NCI-H187 (cell line): ENCODE measurements at places on chromosomes 12 and 14.

- no peak for DNase-seq
These were observed 220.4 kb upstream of the NUDT4 start for GRCh38 chr12:93157279-93157678.

GRCh38 chr14:102096569-102097188 lies 9.8 kb upstream of the HSP90AA1 start:
- DNase-seq: peak; percentile 61

GRCh38 chr12:87812030-87812429 lies 217.2 kb downstream of the C12orf50 start:
- no peak for DNase-seq

DNA sequence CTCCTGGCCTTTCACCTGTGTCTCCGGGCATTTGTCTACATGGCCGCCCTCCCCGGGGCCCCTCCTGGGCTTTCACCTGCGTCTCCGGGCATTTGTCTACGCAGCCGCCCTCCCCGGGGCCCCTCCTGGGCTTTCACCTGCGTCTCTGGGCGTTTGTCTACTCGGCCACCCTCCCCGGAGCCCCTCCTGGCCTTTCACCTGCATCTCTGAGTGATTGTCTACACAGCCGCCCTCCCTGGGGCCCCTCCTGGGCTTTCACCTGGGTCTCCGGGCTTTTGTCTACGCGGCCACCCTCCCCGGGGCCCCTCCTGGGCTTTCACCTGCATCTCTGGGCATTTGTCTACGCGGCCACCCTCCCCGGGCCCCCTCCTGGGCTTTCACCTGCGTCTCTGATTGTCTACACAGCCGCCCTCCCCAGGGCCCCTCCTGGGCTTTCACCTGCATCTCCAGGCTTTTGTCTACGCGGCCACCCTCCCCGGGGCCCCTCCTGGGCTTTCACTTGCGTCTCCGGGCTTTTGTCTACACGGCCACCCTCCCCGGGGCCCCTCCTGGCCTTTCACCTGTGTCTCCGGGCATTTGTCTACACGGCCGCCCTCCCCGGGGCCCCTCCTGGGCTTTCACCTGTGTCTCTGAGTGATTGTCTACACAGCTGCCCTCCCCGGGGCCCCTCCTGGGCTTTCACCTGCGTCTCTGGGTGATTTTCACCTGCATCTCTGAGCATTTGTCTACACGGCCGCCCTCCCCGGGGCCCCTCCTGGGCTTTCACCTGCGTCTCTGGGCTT lies 68.0 kb upstream of the GALNT9 start:
- peak; percentile 48 for DNase-seq

- DNase-seq: no peak
These were observed 97.4 kb upstream of the PPP4R3A start for GRCh38 chr14:91607322-91608047.

DNA sequence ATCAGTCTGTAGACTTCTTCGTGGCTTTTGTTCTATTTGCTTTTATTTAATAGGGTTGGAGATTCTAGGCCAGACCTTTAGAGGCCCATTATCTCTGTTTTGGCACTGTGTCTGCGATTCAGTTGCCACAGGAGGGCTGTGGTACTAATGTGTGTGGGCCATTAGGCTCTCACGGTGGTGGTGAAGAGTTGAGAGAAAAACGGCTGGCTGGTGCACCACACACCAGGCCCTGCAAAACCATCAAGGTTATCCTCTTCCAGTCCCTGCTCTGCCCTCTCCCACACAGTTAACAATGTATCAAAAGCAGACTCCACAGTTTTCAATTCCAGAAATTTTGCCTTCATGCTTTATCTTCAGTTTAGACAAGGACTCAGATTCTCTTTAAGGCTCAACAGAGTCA lies 97.7 kb downstream of the MYF5 start:
- DNase-seq: no peak

GRCh38 chr14:101182476-101182875 lies 279.0 kb upstream of the RTL1 start:
- no peak for DNase-seq

GRCh38 chr14:99425272-99425681 lies 55.4 kb downstream of the SETD3 start:
- no peak for DNase-seq

- DNase-seq: peak; percentile 61
These were observed 24.3 kb downstream of the SYNDIG1L start for GRCh38 chr14:74401504-74402241.

- DNase-seq: no peak
These were observed 149.8 kb downstream of the TGFB3 start for GRCh38 chr14:75831952-75832351.

DNA sequence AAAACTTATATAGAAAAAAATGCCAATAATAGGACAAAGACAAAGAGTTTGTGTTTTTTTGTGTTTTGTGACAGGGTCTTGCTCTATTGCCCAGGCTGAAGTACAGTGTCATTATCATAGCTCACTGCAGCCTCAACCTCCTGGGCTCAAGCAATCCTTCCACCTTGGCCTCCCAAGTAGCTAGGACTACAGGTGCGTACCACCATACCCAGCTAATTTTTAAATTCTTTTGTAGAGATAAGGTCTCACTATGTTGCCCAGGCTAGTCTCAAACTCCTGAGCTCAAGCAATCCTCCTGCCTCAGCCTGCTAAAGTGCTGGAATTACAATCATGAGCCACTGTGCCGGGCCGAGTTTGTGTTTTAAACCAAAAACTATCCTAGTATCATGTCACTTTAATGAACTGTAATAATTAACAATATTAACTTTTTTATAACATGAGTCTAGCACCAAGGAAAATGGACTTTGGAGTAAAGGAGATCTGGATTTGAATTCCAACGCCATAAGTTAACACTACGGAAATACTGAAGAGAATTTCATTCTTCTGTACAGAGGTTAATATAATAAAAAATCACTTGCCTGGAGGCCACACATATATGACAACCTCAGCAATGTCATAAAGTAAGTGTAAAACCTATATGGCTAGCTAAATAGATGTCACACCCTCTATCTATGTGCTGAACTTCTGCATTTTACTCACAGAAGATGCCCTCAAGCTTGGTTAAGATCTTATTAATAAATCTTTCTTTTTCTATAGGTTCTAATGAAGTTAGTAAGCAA lies 53.2 kb downstream of the EPS8 start:
- DNase-seq: no peak

GRCh38 chr14:59317346-59317745 lies 128.9 kb downstream of the DAAM1 start:
- no peak for DNase-seq

GRCh38 chr14:72291908-72292688 lies 359.9 kb downstream of the RGS6 start:
- peak; percentile 27 for DNase-seq

- peak; percentile 49 for DNase-seq
These were observed 7.2 kb downstream of the NAB2 start for GRCh38 chr12:57096099-57096572.

- peak; percentile 68 for DNase-seq
These were observed 53.4 kb downstream of the SPTB start for GRCh38 chr14:64826333-64826732.

- no peak for DNase-seq
These were observed 21.9 kb downstream of the PTPRB start for GRCh38 chr12:70615174-70615866.

- no peak for DNase-seq
These were observed 6.3 kb upstream of the FBRSL1 start for GRCh38 chr12:132483612-132484011.

- DNase-seq: no peak
These were observed 20.0 kb upstream of the TCP11L2 start for GRCh38 chr12:106282457-106283097.

DNA sequence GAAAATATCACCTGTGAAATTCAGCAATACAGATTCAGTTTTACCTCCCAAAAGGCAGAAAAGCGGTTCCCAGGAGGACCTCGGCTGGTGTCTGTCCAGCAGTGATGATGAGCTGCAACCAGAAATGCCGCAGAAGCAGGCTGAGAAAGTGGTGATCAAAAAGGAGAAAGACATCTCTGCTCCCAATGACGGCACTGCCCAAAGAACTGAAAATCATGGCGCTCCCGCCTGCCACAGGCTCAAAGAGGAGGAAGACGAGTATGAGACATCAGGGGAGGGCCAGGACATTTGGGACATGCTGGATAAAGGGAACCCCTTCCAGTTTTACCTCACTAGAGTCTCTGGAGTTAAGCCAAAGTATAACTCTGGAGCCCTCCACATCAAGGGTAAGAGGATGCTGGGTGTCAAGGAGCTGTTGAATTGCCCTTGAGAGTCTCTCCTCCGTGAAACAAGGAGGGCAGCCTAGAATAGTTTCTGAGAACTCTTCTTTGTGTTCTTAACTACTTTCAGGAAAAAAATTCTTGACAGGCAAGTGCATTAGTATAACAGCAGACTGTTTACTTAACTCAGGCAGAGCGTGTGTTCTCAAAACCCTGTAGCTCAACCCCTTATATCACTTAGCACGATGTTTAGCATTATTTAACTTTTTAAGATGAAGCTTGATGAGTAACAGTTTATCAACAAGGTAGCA lies 7.7 kb downstream of the TDP1 start:
- DNase-seq: no peak

DNA sequence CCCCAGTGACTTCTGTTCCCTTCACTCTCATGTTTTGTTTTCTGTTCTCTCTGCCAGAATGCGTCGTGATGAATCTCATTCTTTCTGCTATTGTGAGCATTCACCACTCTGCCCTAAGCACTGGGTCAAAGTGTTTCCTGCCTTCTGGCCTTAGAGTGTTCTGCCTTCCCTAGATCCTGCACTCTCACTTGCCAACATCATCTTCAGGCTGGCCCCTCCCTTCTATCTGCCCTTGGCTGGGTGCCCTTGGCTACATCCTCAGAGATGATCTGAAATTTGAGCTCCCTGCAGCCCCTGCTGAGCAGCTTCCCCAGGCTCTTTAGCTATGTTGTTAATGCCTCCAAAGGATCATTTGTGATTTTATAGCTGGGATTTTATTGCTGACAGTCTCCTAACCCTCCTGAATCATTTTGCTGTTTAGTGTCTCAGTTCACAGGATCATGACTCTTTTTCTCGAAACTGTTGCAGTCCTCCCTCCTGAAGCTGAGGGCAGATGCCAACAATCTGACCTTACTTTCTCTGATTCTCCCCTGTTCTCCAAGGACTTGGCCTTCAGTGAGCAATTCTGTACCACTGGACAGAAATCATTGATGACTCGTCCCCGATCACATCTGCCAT lies 4.5 kb downstream of the DHRS2 start:
- peak; percentile 12 for DNase-seq

GRCh38 chr14:89226801-89227495 lies 190.1 kb downstream of the FOXN3 start:
- no peak for DNase-seq

DNA sequence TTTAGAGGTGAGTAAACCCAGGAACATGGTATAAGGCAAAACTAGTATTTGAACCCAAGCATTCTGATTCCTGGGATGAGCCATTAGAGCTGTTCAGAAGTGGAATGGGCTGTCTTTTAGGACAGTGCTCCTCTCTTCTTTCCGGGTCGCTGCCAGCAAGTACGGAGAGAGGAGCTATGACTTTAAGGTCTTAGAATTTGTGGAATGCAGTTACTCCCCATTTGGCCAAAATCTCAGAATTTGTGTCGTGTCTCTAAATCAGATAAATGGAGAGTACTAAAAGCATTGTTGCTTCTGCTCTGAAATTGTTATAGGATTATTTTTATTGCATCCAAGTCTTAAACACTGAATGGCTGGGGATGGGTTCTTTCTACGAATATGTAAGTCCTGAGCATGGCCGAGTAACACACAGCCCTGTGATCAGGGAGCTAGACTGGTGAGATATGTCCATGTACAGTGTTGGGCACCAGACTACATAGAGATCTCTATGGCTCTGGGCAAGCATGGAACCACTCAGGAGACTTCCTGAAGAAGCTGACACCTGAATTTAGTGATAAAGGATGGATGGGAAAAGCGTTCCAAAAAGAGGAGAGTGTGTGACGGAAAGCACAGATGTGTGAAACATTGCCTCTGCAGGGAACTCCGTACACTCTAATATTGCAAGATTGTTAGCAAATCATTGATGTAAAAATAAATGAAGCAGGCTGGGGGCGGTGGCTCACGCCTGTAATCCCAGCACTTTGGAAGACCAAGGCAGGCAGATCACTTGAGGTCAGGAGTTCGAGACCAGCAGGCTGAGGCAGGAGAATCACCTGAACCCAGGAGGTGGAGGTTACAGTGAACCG lies 184.7 kb downstream of the SRGAP1 start:
- no peak for DNase-seq

GRCh38 chr12:38142974-38143373 lies 173.6 kb upstream of the ALG10B start:
- no peak for DNase-seq

GRCh38 chr12:101667591-101667990 lies 29.8 kb upstream of the CHPT1 start:
- no peak for DNase-seq

GRCh38 chr14:24991821-24992220 lies 58.1 kb downstream of the STXBP6 start:
- no peak for DNase-seq

DNA sequence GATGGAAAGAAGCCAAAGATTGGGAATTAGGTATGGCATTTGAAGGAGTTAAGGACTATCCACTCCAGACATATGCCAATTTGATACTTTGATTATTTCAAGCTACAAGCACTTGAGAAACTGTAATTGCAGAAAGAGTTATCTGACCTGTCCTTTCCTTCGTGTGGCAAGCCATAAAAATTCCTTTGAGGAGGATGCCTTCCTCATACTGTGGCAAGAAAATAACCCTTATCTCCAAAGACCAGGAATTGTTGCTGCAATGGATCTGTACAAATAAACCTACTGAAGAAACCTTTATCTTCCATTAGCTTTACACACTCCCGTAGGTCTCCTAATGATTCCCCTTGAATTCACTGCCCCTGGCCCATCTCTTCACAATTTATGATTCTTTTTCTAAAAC lies 165.1 kb upstream of the AMIGO2 start:
- no peak for DNase-seq

DNA sequence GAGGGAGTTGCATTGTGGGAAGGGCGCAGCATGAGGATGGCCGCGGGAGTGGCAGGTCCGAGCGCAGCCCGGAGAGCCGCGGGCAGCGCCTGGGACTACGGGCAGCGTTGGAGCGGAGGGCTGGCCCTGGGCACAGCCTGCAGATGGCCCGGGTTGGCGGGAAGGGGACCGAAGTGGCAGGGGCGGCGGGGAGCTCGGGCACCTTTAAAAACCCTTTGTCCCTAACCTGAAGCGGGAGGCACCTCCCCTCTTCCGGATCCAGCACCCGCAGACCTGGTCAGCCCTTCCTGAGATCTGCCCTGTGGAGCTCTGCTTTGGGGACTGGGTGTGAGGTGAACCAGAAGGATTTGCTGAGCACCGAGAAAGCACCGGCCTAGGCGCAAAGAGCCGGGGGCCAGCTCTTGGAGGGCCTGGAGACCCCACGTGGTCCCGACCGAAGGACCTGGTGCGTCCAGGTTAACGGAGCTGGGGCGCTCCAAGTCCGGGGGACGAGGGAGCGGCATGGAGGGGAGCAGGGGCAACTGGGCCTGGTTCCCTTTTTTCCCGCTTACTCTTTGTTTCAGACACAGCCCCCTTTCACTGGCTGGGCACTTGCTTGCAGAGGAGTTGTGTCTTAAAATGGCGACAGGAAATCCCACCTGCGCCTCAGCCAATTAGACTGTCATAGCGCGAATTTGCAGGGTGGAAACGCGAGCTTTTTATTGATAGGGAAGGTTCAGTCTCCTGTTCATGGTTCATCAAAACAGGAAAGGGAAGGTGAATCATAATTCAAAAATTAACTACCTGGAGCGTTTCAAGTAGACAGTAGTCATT lies 792 bp upstream of the SLC38A1 start:
- DNase-seq: no peak
